ENCODE measurements at places on chromosomes 4 and X. TPM values are rescaled to one million over a fixed set of nuclear protein-coding genes. Genes with fewer than 3 reads are reported as not detected.
A peak's percentile ranks its signal among the peaks of the same experiment; 100 is the strongest.

OTC gene
- total RNA-seq = 0.31 TPM

RHOXF2B gene
- not detected for total RNA-seq

ADGRL3 gene
- 5.6 TPM for total RNA-seq

ASB12 gene
- total RNA-seq = 0.22 TPM

GPC4 gene
- total RNA-seq = 14.5 TPM

NLGN3 gene
- 5.9 TPM for total RNA-seq

PRMT9 gene
- 13.5 TPM for total RNA-seq

FAM9C gene
- not detected for total RNA-seq

CNOT6L gene
- 42.4 TPM for total RNA-seq

DNA sequence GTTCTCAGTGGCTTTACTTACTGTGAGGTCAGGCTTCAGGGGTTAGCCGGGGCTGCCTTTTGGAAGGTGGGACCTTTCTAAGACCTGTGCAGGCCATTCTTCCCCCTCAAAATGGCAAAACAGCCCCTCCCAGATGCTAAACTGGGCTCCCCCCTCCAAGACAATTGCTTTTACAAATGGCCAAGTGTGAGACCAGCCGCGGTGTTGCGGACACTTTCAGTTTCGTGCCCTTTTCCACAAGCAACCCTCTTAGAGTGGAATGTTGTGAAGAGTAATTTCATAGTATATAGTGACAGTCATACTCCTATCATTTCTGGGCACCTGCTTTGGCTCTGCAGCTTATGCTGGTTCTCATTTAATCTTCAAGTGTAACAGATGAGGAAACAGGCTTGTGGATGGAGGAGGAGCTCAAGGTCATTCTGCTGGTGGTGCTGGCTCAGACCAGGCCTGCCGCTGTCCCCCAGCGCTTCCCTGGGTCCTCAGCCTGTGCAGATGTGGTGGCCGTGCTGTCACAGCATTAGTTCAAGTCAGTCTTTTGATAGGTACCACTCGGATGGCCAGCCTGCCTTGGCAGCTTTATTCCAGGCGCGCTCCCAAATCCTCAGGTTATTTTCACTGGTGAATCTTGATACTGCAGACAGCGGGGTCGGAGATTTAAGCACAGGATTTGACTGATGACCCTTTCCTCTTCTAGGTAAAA is 55.0 kb upstream of the TADA2B start:
- DNase-seq = no peak

GRCh38 chrX:40452031-40452430 is 128.7 kb upstream of the ATP6AP2 start:
- DNase-seq = no peak

GRCh38 chrX:138986866-138987265 is 275.3 kb upstream of the FGF13 start:
- DNase-seq = no peak

DNA sequence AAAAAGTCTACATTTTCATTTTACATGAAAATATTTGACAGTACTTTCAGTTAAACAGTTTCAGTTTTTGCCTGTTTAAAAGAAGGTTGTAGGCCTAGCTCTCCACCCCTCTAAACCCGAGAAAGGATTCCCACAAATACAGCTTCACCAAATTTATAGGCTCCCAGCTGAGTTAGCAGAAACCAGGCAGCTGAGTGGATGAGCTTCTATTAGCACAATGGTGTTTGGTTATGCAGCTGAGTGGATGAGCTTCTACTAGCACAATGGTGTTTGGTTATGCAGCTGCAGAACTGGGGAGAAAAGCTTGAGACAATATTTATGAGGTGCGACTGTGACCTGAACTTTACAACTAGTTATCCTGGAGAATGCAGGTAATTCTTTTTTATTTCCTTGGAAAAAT is 36.6 kb upstream of the PAQR3 start:
- no peak for DNase-seq

- no peak for DNase-seq
These were observed 58.1 kb downstream of the MAML3 start for GRCh38 chr4:140095694-140096482.

DNA sequence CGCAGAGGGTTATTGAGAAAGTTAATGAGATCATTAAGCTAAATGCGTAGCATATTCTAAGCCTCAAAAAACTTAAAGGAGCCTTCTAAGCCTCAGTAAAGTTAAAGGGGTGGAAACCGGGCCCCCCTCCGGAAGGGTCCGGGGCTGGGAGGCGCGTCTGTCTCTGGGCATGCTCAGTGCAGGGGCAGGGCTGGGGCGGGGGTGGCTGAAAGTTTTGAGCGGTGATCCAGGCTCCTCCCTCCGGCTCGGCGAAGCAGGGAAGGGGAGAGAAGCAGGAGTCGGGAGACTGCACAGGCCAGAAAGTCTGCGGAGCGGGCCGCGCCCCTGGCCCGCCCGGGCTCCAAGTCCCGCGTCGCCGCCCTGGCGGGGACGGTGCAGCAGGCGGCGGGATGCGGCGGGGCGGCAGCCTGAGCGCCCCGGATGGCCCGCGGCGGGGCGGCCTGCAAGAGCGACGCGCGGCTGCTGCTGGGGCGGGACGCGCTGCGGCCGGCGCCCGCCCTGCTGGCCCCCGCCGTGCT is at the start of gene EVC:
Gene EVC, plus strand, starts transcription at position 241 of the 518 bp plus-strand sequence. Its CDS starts 180 bp downstream, at position 421.
- DNase-seq = peak; percentile 63

- DNase-seq = no peak
These were observed 6.9 kb upstream of the ARMCX4 start for GRCh38 chrX:101478366-101478765.

DNA sequence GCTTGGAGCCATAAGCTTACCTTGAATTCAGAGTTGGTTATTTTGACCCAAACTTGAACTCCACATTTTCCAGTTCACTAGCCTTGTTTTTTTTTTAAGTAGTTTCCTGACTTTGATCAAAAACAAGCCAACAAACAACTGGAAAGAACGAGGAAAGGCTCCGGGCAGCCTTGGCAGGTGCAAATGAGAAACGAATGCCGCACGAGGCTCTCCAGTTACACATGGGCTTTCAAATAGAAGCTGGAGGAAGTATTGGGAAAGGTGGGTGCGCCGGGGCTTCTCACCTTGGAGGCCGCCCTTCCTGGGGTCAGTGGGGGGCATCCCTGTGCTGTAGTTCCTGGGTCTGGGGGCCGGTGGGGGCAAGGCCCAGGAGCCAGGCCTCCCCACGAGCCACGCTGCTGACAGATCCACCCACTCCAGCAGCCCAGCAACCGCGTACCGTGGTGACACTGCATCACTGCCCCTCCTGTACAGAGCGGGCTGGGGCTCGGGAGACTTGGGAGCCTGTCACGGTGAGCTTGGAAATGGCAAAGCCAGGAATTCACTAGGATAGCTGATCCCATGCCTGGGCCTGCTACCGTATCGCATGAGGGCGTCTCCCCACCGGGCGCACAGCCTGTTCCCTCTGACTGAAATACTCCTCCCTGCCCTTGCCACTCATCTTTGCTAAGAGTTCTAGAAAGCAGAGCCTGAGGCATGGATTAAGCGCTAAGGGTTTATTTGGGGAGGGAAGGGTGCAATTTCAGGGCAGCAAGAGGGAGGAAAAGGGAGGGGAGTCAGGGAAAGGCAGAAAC is 50.9 kb upstream of the ADRA2C start:
- DNase-seq = no peak

DNA sequence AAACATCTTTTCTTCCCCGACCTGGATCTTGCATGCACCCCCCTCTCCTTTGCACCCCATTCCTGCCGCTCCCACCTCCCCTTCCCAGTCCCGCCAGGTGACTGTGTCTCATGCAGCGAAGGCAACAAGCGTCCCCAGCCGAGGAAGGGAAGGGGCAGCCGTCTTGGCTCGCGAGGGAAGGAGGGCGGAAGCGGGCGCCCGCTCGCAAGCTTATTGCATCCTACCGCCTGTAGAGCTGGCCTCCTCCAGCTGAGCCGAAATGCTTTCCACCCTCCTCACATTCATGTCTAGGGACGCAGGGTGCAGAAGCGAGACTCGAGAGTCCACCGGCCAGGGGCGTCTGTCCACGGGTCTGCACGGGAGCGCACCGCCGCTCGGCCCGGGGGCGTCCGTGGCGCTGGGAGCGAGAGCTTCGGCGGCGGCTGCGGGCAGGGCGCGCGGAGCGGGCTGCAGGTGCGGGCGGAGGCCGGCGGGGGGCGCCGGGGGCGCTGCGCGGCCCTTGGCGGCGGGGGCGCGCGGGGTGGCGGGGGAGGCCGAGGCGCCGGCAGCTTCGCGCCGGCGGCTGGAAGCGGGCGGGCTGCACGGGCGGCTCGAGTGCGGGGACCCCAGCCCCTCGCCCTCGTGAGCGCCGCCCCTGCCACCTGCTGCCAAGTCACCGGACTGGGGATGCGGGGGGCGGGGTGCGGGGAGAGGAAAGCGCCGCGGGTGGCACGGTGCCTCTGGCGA is at the start of gene KCNIP4:
Gene KCNIP4, minus strand, starts transcription at position 426 of the 726 bp plus-strand sequence.
- DNase-seq = peak; percentile 49

DNA sequence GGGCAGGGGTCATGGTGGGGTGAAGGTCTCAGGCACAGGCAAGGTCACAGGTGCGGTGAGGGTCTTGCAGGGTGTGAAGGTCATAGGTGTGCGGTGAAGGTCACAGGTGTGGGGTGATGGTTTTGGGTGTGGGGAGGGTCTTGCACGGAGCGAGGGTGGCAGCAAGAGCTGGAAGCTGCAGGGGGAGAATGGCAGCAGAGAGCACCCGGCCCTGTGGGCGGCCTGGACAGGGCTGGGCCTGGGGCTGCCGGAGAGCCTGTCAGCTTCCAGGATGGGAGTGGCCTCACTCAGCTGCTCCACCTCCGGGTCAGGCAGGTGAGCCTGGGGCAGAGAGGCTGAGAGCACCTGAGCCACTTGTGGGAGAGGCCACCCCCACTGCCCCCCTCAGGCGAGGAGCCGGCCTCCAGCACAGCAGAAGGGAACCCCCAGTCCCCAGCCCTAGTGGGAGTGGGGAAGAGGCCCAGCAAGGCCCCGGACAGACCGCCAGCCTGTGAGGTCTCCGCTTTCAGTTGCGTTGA is 1.5 kb downstream of the MSANTD1 start:
- DNase-seq = peak; percentile 43

- no peak for DNase-seq
These were observed 158.6 kb downstream of the TET2 start for GRCh38 chr4:105305019-105305836.

DNA sequence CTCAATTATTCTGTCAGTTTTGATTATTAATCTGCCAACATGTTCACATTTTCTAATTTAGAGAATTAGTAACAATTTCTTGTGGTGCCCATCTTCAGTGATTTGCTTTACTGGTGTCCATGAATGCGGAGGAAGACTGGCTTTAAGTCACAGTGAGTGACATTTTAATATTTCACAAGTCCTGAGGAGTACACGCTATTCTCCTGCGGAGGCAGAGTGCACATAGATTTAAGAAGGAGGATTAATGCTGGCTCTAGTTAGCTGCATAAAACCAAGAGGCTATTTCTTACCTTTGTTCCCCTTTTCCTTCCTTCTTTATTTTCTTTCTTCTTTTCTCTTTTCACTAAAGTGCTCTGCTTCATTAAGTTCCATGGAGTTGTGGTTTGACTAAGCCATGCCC is 495.2 kb upstream of the IGFBP7 start:
- DNase-seq = no peak

GRCh38 chr4:148021686-148022085 is 289.8 kb downstream of the ARHGAP10 start:
- DNase-seq = no peak

GRCh38 chrX:30060718-30061117 is 154.6 kb upstream of the MAGEB2 start:
- no peak for DNase-seq

DNA sequence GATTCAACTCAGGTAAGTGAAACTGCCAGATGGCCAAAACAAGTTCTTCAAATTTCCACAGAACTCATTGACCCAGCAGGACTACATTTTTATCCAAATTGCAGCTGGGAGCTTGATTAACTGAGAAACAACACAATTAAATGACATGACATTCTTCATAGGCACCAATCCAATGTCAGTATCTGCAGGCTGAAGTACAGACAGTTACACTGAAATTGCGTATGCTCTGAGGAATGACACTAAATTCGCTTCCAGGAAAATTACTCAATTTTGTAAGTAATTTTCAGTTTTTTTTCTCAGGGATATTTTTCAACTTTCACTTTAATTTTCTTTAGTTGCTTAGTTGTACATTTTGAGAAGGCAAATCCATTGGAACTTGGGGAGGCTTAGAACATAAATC is 4.5 kb downstream of the C1GALT1C1 start:
- DNase-seq = no peak

DNA sequence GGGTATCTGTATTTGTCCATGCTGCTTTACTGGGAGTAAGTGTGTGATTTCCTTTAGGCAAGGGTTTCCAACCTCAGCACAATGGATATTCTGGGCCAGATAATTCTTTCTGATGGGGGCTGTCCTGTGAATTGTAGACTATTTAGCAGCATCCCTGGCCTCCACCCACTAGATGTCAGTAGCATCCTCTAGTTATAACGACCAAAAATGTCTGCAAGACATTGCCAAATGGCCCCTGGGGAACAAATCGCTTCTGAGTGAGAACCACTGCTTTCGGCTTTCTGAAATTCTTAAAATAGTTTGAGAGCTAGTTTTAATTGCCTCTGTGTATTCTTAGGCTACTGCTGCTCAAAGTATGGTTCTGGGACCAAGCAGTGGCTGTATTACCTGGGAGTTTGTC is 81.2 kb upstream of the GPM6B start:
- no peak for DNase-seq

GRCh38 chrX:3638280-3638873 is 75.1 kb downstream of the PRKX start:
- DNase-seq = peak; percentile 53

- no peak for DNase-seq
These were observed 52.2 kb downstream of the SPARCL1 start for GRCh38 chr4:87476934-87477333.

- no peak for DNase-seq
These were observed 2.4 kb downstream of the FAM13A start for GRCh38 chr4:89054627-89055026.

DNA sequence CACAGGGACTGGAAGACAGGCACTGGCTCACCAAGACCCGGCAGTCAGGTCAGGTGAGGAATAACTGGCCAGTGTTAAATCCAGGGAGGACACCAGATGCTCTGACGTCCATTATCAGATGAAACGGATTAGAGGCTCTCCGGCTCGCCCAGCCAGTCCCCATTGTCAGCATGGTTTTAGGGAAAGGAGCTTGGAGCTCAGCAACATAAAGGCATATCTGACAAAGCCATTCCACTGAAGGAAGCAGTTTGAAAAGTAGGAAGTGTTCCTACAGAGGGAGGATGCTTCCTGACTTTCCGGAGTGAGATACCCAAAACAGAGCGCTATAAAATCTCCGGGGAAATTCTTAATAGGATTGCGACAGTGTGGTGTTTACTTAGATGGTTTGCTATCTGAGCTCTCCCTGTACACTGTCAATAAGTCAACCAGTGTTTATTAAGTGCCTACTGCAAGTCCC is 14.8 kb downstream of the NDNF start:
- no peak for DNase-seq

DNA sequence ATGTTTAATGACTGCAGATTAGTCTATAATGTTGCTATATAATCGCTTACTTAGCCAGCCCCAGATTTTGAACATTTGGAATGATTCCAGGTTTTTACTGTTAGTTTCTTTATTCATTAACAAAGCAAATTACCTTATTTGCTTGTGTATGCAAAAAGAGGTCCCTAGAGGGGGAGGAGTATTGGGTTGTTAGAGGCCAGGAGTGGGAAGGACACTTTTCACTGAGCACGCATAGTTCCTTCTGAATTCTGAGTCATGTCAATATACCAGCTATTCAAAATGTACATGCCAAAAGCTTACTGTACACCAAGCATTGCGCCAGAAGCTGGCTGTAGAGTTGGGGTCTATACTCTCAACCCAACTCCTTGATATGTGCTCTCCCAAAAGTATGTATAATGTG is 5.1 kb upstream of the DGAT2L6 start:
- no peak for DNase-seq
